ENCODE measurements at places on chromosomes 12 and 14.

DNA sequence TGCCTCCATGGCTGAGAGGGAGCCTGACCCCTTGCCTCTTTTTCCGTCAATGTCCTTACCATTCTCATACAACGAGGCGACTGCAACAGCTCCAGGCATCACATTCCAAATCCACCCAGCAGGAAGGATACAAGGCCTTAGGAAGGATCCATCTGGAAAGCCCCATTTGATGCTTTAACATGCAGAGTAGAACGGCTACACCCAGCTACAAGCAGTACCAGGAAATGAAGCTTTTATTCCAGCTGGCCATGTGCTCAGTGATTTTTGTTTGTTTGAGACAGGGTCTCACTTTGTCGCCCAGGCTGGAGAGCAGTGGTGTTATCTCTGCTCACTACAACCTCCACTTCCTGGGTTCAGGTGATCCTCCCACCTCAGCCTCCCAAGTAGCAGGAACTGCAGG lies 124.8 kb downstream of the TMEM132D start:
- DNase-seq, result no peak

GRCh38 chr12:109723311-109723881 lies 9.8 kb downstream of the FAM222A start:
- DNase-seq, result peak; percentile 16

DNA sequence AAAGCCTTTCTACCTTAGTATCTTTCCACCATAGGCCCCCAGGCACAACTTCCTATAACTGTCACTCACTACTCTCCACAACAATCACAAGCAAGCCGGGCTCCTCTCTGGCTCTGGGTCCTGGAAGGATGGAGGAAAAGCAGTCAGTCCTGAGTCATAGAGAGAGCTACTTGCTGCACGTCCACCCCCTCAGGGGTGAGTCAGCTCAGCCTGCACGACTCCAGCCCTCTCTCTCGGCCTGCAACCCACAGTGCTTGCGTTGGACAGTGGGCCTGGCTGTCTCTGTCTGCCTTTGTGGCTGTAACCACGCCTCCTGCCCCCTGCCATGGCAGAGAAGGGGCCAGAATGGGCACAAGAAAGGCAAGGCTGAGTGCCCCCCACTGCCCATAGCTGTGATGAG lies 154.1 kb upstream of the FKBP4 start:
- no peak for DNase-seq

DNA sequence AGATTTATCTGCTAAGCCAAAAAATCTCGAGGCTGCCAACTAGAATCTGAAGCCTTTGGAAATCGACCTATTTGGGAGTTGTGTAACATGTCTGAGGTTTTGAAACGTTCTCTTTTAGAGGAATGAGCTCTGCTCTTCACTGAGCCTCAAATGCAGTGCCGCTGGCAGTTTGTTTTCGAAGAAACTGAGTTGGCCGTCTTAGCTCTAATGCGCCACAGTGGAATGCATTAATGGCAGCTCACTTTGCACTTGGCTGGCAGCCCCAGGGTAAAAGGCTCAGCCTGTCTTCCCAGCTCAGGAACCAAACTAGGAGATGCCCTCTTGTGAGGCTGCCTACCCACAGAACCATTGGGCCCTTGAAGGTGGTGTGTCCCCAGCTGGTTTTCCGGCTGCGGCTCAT lies 53.8 kb downstream of the SFSWAP start:
- DNase-seq, result no peak

- DNase-seq, result no peak
Measured at GRCh38 chr12:20704860-20705259, 9.7 kb downstream of the SLCO1C1 start.

DNA sequence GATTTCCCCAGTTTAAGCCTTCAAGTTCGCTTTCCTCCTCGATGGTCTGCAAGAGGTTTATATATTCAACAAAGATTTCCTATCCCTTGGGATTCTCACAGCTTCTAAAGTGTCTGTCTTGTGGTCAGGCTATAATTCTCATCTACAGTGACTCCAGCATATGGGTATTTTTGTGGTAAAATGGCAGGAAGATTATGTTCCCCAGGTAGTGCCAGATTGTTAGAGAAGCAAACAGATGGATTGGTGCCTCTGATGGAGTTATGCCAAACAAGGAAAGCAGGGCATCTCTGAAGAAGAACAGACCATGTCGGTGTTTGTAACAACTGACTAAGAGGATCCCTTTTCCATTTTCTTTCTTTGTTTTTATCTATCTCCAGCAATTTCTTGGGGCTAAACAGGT lies 5.5 kb upstream of the CCDC175 start:
- no peak for DNase-seq

- DNase-seq, result no peak
Measured at GRCh38 chr12:54419088-54419887, at the start of gene ITGA5. ITGA5 (minus strand) TSS chr12:54419266; CDS start chr12:54419198, 68 bp downstream.

- DNase-seq, result no peak
Measured at GRCh38 chr14:68539241-68539737, 253.6 kb downstream of the ZFP36L1 start.

GRCh38 chr12:26152507-26153102 lies 27.8 kb upstream of the BHLHE41 start:
- no peak for DNase-seq

GRCh38 chr14:72603639-72604038 lies 290.3 kb downstream of the DPF3 start:
- no peak for DNase-seq

GRCh38 chr12:48924617-48925303 lies 532 bp downstream of the FKBP11 start:
- no peak for DNase-seq

GRCh38 chr12:132604151-132604618 lies 6.2 kb downstream of the LRCOL1 start:
- no peak for DNase-seq

- no peak for DNase-seq
Measured at GRCh38 chr14:33755358-33755757, 195.5 kb downstream of the EGLN3 start.

GRCh38 chr12:52243259-52243855 lies 10.3 kb downstream of the KRT7 start:
- DNase-seq, result no peak

DNA sequence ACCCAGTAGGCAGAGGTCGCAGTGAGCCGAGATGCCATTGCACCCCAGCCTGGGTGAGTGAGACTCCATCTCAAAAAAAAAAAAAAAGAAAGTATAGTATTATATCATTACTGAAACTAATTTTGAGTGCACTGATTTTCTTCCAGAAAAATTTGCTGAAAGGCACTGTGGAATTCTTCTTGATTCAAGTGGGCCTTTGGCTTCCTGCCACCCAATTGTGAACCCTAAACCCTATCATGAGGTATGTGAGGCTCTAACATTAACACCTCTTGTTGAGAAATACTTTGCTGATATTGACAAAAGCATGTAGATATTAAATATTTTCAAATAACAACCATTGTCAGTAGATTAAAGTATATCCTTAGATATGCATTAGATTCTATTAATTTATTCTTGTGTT lies 211.2 kb downstream of the LRRK2 start:
- DNase-seq, result no peak

Measured in cortex of kidney (tissue), 1 donor.